ENCODE measurements at places on chromosomes 11 and 22.

- no peak for DNase-seq
These were observed 10.1 kb upstream of the MPZL2 start for GRCh38 chr11:118274186-118274585.

- DNase-seq: no peak
These were observed 52.8 kb upstream of the PARVA start for GRCh38 chr11:12324585-12324984.

DNA sequence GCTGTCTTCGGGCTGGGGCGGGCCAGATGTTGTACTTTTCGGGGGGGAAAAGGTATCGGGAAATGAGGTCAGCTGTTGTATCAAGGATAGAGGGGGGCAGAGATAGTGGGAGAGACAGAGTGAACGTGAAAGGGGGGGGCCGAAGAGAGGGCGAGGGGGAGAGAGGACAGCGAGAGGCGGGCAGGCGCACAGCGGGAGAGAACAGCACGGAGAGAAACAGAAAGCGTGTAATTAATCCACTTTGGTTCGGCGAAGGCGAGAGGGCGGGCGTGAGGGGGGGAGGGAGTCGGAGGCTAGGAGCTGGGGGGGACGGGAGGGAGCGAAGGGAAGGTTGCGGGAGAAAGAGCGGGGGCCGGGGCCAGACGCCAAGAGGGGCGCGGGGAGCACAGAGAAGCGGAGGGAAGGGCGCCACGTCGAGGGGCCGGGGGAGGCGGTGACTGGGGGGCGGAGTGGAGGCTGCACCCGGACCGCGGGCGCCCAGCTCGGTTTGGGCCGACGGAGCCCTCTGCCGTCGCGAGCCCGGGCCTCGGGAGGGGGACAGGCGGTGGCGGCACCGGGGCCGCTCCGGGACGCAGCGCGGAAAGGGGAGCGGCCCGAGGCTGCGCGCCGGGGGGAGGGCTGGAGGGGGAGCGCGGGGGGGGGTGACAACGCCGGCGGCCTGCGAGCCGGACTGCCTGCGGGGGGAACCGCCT, 612 bp downstream of the IGF2 start:
- DNase-seq: no peak

DNA sequence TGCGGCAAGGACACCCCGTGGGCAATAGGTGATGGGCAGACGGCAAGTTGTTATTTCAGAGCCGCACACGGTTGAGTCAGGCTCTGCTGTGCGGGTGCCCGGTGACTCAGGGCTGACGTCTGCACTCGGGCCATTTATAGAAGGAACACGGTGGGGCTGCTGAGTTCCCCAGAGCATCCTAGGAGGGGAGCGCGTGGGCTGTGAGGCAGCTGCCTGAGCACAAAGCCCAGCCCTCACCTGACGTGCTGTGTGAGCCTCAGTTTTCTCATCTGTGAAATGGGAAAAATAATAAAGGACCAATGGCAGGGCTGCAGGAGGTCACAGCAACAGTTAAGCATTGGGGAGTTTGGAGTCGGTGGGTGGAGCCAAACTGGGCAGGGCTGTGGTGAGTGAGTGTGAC, 11.3 kb upstream of the RHOD start:
- DNase-seq: peak; percentile 77

DNA sequence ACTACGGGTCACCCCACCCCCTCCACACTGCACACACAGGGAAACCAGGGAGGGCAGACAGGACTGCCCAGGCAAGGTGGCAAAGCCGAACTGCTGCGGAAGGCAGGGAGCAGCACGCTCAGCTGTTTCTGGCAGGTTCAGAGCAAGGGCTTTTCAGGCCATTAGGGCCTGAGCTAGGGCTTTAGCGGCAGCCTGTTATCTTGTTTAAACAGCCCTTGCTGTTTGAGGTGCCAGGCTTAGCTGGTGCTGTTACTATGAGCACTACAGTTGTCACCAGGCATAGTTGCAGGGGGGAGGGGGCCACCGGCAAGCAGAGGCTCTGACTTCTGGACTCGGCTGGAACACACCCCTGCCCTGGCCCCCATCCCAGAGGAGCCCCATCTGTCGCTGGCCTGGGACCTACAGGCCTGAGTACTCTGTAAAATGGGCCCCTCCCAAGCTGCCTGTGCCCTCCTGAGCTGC, 34.9 kb downstream of the RSPH14 start:
- no peak for DNase-seq

GRCh38 chr11:113178381-113179070, 135.9 kb upstream of the TTC12 start:
- no peak for DNase-seq

- DNase-seq: no peak
These were observed 10.1 kb upstream of the SCN2B start for GRCh38 chr11:118186346-118187107.

GRCh38 chr11:44651535-44652155, 75.1 kb upstream of the TSPAN18 start:
- DNase-seq: no peak

DNA sequence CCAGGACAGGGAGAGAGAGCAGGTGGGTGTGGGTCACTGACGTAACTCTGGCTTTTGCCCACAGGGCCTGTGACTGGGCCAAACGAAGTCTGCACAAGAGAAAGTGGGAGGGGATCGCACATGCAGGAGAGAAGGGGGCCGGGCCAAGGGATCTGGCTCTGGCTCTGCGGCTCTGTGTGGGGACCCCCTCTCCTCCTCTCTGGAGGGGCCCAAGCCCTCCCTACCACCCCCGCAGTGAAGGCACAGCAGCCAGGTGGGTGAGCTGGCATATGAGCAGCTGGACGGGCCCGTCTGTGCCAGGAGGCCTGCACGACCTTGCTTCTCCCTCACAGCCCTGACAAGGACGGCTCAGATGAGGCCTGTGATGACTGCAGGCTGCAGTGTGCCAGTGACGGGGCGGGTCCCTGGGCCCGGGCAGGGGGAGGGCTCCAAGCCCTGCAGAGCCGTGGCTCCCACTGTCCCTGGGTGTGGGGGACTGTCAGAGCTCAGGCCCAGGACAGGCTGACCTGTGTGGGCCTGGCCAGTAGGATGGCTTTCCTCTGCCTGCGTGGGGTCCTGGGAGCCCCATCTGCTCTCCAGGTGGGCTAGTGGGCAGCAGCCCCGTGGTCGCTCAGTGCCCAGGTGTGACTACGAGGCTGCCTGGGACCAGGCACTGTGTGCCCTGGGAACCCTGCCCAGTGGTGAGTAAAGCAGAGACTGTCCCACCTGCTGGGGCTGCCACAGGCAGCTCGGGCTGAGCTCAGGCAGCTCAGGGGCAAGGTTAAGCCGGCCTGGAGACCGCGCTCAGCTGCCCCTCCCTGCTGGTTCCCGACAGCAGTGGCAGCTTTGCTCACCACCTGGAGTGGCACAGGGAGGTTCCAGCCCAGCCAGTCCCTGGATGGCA, 22.2 kb downstream of the MRGPRG start:
- no peak for DNase-seq

GRCh38 chr11:131544591-131544990, 174.2 kb downstream of the NTM start:
- no peak for DNase-seq

DNA sequence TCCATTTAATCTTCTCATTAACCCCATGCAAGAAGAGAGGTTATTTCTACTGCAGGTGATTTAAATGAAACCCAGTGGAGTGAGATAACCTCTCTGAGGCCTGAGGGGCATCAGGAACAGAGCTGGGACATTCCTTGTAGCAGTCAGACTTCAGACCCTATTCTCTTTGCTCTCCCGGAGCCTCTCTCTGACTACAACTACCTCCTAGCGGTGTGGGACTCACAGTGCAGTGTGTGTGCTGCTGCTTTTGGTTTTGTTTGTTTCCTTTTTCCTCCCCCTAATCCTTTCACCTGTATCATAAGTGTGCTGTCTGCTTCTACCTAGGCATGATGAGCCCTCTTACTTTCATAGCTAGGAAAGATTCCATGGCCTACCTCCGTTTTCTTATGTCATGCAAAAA, 769.6 kb downstream of the NTM start:
- no peak for DNase-seq

DNA sequence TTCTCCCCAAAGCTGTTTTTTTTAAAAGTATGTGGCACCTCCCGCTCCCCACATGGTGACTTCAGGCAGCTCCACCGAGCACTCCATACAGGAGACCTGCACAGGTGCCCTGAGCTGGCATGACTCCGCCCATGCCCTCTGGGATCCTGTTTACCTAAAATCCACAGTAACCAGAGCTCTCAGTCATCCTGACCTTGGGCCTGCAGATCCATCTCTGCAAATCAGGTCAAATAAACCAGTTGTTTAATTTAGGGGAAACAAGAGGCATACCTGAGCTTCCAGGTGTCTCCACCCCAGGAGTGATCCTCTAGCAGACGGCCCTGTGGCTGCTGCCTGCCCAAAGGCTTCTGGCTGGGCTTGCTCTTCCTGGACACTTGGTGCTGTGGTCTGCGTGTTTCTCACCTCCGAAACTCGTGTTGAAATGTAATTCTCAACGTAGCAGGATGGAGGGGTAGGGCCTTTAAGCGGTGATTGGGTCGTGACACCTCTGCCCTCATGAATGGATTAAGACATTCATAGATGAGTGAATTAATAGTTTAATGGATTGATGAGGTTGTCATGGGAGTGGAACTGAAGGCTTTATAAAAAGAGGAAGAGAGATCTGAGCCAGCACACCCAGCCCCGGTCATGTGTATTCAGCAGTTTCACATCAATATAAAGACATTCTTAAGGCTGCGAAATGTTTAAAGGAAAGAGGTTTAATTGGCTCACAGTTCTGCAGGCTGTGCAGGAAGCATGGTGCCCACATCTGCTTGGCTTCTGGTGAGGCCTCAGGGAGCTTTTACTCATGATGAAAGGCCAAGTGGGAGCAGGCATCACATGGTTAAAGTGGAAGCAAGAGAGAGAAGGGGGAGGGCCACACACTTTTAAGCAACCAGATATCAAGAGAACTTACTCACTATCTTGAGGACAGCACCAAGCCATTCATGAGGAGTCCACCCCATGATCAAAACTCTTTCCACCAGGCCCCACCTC, 34.1 kb downstream of the LINC01488 start:
- DNase-seq: no peak

DNA sequence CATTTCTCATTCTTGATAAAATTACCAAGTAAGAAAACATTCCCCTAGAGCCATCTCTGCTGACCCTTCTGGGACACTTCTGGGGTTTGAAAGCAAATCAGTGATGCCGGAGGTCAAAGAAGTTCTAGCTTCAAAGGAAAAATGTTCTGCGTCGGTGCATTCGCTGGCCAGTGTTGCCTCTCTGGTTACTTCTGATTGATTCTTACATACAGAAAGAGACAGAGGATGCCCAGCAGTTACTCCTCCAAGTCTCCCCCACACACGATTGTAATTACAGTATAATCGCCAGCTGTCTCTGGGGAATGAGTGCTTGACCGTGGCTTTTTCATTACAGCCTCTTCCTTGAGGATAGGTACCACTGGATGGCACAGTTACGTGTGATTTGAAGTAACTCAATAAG, 150.9 kb downstream of the SNX19 start:
- DNase-seq: no peak

DNA sequence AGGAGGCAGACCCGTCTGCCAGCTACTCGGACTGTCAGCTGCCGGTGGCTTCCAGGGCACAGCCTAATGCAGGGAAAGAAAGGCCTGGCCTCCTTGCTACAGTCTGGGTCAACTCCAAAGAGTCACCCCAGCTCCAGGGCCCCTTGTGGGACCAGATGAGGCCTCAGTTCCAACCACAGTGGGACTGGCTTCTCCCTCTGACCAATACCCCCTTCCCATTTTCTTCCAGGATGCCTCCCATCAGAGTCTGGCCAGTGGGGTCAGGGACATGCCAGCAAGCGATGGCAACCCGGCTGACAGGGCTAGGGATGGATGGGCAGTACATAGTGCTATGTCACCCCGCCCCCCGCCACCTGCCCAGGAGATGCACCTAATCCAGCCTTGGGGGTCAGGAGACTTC, 36.6 kb downstream of the RPUSD4 start:
- DNase-seq: no peak

- peak; percentile 23 for DNase-seq
These were observed 48.4 kb downstream of the DDX10 start for GRCh38 chr11:108713076-108713790.

DNA sequence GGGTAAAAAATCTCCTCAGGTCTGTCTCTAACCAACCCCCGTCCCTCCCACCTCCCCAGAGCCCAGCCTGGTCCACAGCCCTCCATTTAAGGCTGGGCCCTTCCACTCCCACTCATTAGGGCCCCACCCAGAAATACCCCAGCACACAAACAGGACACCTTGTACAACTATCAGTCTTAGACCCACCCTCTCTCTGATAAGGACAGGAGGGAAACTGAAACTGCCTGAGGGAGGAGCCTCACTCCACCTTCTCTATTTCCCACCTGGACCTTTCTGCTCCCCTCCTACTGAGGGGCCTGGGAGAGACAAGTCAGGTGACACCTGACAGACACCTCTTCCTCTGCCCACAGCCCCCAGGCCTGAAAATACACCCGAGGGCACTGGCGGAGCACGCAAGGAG, 90.2 kb downstream of the PLEKHA7 start:
- DNase-seq: no peak

GRCh38 chr22:23753385-23753784, 840 bp downstream of the VPREB3 start:
- no peak for DNase-seq

- DNase-seq: no peak
These were observed 435.6 kb downstream of the DYNC2H1 start for GRCh38 chr11:103544874-103545273.

- no peak for DNase-seq
These were observed 16.2 kb downstream of the RELT start for GRCh38 chr11:73392108-73393010.

DNA sequence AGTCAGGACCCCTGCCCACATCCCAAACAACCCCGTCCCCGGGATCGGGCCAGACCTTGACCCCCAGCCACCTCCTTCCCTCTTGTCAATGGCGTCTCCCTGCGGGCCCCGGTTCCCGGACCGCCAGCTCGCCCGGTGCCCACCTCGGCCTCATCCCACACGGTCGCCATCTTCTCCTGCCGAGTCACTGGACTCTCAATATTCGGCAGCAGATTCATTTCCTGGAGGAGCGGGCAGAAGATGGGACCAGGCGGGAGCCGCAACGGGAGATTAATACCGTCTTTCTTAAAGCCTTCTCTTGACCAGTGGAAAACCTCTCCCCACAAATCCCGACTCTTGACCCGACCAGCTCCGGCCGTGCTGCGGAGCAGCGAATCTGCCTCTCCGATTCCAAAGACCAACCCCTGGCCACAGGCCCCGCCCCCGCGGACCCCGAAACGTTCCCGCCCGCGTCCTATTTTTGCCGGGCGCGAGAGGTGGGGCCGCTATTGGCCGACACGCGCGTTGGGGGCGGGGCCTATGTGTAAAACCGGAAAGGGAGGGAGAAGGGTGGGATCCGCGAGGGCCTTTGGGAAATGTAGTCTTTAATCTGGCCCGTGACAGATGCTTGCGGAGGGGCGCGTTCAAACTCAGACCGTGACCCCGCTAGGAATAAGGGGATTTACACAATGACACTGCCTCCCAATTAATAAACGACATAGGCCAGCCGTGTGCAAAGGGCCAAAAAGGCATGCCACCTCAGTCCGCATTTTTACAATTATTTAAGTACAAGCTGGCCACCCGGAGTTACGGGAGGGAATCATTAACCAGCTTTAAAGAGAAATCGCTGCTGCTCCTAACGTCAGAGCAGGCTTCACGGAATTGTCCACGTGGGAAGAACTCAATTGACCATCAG, at the start of gene PSMC3:
TSS of gene PSMC3 (minus strand) at position 378 of the 895 bp plus-strand sequence. CDS start at position 218, 160 bp downstream.
- peak; percentile 97 for DNase-seq
